ENCODE measurements at places on chromosomes 7 and 10.

DNA sequence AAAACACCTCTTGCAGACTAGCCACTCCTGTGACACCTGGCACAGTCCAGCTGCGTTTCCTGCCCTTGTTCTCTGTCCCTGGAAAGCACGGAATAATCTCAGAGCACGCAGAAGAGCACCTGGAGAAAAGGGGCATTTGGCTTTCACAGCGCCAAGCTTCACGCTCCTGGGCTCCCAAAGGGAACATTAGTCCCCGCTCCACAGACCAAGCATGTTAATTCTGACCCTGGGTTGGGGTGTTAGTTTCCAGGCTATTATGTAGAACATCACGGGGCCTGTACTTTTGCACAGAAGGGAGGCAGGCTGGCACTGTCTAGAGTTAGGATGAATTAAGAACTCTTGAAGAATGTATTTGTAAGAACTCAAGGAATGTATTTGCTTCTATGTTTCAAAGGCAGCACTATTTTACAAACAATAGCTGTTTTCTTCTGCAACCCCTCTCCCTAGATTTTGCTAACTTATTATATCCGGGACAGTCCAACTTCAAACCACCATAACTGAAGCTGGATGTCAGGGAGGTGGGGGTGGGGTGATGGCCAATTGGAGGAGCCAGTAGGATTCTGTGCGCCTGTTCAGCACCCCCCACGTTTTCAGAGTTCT is 62.2 kb upstream of the TRIM8 start:
- DNase-seq = no peak

DNA sequence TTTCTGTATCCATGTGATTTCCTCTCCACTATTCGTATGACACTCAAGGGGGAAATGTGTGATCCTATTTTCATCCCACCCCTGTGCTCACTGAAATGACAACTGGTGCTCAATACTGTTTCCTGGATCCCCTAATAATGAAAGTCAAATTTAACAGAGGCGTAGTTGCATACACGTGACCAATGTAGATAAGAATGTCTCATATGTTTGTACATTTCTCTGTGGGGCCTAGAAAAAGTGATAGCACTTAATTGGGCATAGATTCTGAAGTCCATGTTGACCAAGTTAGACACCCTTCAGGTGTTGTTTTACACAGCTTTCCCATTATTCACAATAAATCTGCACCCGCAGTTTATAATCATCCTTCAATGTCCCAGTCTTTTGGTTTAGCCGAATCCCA is 59.1 kb downstream of the JAZF1 start:
- no peak for DNase-seq

GRCh38 chr10:52759154-52759553 is 13.4 kb downstream of the MBL2 start:
- DNase-seq = no peak

DNA sequence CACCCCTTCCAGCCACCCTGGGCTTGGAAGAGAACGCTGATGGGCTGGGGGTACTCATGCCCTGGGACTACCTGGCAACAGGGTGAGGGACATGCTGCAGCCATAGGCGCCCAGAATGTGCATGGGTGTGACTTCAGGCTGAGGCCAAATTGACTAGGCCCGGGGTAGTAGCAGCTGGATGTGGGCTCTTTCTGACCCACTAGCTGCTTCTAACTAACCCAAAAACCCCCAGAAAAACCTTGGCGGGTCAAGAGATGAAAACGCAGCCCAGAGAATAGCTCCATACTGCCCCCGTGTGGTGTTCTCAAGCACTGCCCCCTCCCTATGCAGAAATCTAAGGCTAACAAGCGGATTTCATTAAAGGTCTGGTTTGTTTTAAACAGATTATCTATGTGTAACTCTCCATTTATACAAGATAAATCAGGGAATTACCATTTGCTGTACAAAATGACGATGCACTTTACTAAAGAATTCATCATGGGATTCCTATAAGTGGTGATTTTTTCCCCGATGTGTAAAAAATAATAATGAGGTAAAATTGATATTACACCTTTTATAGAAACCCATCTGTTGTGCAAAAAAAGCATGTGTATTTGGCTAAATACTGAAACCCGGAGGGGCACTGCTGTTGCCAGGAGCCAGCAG is 4.2 kb downstream of the SMARCD3 start:
- DNase-seq = peak; percentile 36

DNA sequence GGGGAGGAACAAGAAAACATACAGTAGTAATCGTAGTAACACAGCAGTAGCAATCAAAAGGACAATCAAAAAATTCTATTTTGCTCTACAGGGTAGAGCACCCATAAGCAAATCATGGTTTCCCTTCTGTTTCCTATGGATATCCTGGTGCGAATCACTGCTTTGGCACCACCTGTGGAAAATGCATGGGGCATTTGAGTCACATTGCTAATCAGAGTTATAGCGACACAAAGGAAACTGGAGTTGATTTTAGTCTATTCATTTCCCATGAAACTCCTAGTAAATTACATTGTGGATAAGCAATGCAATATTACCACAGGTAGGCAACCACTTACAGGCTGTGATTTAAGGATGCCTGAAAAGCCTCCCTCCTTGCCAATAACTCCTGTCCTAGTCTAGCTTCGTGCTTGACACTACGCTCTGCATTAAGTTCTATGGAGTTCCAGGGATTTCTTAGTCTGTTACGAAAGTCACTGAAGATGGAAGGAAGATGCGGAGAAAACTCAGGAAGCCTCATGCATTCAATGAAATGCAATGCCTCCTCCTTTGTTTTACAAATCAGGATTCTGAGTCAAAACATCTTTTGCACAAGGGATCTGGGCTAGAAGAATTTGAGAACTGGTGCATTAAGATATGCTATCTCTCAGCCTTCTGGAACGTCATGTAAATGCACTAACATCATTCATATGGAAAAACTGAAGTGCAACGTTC is 188.4 kb downstream of the DGKI start:
- DNase-seq = no peak

DNA sequence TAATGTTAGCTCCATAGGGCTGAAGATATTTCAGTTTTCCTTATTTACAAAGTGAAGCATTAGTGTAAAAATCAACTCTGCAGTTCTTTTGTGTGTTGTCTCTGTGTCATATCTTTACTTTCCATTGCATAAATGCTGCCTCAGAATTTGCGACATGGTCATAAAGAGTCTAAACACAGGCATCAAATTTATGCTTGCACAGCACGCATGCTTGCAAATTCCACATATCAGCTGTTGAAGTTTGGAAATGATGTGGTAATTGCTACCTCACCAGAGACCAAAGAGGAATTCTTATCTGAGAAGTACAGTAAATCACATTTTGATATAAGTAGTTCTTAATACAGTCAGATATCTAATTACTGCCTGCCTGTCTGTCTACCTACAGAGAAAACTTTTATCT is 348.2 kb upstream of the GRM3 start:
- no peak for DNase-seq

DNA sequence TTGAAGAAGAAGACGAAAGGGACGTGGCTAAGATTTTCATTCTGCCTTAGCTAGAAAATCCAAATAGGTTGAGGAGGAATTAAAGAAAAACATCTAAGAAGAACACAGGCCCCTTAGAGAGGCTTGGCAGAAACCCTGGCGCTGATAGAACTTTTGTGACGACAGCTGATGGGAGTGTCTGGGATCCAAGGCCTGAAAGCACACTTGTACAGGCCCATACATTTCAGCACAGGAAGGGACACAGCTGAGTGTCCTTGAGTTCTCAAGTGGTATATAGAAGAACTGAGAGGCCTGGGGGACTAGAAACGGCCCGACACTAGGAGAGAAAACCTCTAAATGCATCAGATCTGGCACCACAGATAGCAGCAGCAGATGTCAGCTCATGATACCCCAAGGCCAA is 39.5 kb downstream of the PRPS1L1 start:
- DNase-seq = no peak

DNA sequence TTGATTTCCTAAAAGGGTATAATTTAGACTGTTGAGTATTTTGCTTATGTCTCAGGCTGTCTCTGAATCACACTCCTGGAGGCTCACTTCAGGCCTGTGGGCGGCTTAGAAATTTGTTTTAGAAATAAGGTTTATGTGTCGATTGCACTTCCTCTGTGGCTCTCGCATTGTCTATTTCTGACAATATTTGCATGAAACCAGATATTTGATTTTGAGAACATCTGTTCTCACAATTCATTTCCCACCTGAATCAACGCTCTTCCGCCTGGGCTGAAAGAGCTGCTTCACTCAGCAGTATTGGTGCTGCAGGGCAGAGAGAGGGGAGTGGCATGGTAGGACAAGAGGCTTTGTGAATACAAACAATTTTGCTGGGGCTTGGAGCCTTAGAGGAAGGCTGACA is 262.0 kb downstream of the ADRA2A start:
- no peak for DNase-seq

DNA sequence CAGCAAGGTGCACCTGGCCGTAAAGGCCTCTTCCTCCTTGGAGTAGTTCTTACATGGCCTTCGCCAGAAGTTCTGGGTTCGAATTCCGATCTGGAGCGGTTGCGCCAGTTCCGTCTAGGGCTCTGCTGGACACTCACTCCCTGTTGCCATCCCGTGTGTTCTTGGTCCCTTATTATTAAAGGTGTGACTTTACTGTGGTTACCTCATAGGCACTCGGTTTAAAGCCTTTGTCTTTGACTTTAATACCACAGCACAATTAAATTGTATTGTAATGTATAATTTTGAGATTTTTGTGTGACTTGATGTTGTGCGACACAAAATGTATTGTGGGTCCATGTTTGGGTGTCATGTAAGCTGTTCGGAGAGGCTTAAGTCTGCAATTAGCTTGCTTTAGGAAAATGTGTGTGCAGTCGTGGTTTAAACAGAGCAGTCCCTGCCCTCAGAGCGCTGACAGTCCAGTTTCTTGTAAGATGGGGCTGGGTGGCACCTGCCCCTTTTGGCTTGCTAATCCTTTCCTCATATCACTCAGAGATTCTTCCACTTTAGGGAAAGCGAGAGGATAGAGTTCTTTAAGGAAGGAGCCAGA is 919 bp downstream of the INPP5F start:
- no peak for DNase-seq

GRCh38 chr10:70917226-70917625 is 28.9 kb upstream of the PCBD1 start:
- no peak for DNase-seq

DNA sequence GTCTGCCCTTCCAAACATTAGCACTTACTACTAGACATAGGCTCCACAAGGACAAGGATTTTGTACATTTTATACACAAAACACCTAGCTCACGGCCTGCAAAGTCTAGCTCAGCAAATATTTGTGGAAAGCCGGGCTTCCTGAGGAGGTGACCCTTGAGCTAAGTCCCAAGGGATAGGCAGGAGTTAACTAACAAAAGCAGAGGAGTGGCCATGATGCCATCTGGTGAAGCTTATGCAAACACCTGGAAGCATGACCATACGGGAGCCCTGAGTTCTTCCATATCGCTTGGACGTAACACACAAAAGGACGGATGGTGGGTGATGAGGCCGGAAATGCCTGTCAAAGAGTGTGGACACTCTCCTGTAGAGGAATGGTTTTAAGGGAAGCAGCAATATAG is 25.9 kb upstream of the YAE1 start:
- DNase-seq = no peak

DNA sequence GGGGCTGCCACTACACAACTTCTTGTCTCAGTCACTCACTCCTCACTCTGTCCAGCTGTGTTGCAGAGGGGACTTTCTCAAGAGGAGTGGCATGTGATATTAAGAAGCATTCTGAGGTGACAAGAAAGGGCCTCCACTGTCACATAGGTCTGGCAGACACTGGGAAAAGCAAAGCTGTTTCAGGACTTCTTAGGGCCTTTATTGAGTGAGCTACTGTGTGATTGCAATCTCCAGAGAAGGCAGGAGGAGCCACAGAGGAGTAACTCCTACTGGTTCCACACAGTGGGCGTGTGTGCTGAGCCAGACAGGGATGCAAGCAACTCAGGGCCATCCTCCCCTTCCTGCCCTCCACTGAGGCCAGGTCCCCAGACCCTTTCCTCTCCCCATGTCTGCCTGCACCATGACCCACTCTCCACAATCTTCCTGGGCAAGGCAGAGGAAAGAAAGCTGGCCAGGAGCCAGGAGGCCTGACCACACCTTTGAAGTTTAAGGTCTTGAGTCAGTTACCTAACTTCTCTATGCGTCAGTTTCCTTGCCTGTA is 262.0 kb upstream of the ZMIZ1 start:
- no peak for DNase-seq

DNA sequence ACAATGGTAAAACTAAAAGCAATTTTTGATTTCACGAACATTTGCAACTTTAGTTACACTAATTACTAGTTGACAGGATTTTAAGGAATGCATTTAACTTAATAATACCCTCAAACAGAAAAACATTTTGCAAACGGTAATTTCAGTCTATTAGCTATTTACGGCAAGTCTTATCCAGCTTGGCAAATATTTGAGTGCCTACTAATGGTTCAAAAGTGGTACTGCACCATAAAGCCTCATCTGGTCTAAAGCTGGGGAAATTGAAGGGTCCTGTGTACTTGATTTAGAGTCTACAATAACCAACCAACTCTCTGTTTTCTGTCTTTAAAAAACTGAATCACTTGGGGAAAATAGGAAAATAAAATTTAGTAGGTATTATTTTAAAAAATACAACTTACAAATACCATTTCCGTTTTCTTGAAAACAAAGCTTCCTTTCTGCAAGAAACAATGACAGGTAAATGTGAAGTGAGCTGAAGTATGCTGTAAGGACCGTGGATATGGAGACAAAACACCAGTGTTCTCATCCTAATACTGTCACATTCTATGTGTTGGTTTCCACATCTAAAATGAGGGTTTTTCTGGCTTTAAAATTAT is 142.3 kb downstream of the VPS50 start:
- no peak for DNase-seq

DNA sequence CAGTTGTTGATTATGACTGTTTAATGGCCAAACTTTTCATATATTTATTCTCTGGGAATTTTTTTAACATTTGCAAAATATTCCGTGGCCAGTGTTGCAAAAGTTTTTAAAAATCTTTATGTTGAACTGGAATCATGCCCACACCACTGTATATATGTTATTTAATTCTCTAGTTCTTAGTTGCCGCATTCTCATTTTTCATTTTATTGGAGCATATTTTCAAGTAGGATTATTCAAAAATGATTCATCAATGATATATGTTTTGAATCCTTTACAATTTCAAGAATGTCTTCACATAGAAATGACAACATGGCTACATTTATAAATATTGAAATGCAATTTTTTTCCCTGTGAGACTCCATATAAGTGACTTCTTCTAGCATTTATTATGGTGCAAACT is 188.6 kb upstream of the LRRTM3 start:
- no peak for DNase-seq

DNA sequence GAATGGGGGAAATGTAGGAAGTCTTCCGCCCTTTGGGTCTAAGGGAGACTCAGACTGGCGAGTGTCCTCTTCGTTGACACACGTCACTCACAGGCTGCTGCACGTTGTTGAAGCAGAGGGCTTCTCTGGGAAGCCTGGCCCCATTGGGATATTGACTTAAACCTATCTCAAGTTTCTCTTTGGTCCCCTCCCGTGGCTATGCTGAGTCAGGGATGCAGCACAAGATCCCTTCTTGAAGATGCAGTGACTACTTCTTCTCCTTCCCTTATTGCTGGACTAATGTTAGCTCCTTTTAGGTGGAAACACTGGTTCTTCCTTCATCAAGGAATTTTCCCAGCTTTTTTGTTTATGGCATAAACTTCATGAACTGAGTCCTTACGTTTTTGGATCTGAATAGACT is 89.8 kb upstream of the CCDC71L start:
- DNase-seq = no peak

- no peak for DNase-seq
Measured at GRCh38 chr10:86179153-86179524, 187.5 kb downstream of the GRID1 start.

Measured in activated effector memory CD4-positive, alpha-beta T cell treated with Interleukin-2 at 50 U/mL for 16 hours (primary cell).